AG08396 (cell line): ENCODE measurements at places on chromosomes 5 and 9.
A peak's percentile ranks its signal among the peaks of the same experiment; 100 is the strongest.

GRCh38 chr9:122944960-122945888 is 4.4 kb downstream of the RABGAP1 start:
- no peak for DNase-seq

DNA sequence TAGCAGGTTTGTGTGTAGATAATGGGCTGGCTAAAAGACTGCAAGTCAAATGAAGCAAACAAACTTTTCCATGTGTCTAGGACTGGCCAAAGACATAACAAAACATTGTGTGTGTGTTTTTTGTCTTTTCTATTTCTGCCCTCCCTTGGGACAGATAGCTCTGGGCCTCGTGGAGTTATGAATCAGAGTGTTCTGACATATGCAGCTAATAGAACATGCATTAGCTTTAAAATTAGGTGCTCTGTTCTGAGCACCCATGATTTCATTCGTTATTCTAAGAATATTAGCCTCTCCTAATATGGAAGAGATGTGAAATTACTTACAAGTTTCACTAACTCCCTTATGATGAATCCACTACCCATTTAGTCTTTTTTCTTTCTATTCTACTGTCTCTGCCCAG is 367.3 kb upstream of the PAPPA start:
- DNase-seq, result no peak

DNA sequence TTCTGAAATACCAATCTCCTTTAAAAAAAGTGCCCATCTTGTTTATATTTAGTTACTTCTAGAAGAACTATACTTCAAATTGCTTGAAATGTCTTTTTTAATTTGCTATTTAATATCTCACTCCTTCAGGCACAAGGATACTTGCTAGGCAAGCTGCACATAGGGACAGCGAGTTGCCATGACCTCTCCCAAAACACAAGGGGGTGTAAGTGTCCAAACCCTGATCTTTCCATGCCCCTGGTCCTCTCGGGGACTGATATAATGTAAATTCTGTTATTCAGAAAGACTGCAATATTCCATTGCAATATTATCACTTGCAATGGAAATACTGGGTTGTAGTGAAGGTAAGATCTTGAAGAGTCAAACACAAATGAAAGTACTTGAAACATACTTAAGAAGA is 480.4 kb downstream of the CETN3 start:
- DNase-seq, result no peak

DNA sequence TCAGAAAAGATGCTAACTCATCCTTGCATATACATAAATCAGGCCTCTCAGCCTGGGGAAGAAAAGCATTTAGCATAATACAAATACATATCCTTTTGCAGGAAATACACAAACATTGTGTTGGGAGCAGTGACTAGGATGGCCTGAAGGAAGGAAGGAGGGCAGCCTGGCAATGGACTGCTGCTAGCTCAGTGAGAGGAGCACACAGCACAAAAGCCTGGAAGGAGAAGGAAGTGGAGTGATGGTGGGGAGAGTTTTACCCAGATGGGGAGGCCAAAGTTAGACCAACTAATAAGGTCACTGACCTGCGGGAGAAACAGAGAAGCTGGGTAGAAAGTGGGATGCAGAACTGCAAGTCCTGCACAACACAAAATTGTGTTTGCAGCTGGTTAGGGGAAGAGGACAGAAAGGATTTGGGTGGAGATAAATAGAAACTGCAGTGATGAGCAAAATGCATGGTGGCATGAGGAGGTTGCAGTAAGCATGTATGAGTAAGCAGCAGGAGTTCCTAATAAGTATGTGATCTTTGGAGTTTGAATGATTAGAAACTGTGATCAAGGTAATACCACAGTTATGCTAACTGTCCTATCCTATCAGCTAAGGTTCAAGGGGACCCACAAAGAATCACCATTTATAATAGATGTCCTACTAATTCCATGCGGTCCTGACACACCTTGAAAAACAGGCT is 39.5 kb downstream of the SEMA6A start:
- no peak for DNase-seq

- DNase-seq, result no peak
Observed at GRCh38 chr5:33227746-33228145, 213.0 kb upstream of the TARS1 start.

DNA sequence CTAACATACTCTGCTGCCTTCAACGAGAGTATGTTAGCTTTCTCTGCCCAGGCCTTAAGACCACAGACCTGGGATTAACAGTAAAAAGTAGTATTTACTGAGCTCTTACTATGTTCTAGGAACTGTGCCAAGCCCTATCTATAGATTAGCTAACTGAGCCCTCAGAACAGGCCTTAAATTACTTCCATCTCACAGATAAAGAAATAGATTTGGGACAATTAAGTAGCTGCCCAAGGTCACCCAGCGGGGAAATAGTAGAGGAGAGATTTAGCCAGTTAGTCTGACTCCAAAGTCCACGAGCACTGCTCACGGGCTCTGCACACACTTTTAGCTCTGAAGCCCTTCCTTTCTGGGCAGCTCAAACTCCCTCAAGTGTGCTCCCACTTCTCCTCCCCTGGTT is 64.5 kb upstream of the EQTN start:
- no peak for DNase-seq

DNA sequence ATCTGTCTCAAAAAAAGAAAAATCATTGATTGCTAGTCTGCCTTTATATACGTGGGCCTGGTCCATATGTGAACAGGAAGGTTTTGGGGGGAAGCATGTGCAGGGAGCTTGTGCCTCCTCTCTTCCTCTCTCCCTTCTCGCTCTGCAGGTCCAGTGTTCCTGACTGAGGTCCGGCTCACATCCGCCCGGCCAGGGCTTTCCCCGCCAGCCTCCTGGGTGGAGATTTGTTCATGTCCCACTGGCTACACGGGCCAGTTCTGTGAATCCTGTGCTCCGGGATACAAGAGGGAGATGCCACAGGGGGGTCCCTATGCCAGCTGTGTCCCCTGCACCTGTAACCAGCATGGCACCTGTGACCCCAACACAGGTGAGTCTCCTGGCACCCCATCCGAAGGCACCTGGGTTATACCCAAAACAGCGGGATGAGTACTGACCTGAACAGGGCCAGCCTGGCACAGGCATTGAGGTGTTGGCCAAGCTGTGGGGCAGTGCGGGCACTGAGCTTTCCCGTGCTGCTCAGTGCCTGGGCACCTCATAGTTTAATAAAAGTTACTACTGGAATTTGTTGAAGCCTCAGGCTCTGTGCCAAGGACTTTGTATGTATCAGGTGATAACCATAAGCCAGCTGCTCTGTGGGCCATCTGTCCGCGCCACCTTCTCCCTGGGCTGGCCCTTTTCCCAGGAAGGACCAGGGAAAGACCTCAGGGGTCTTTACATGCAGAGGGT is 39.4 kb upstream of the AIF1L start:
- no peak for DNase-seq

DNA sequence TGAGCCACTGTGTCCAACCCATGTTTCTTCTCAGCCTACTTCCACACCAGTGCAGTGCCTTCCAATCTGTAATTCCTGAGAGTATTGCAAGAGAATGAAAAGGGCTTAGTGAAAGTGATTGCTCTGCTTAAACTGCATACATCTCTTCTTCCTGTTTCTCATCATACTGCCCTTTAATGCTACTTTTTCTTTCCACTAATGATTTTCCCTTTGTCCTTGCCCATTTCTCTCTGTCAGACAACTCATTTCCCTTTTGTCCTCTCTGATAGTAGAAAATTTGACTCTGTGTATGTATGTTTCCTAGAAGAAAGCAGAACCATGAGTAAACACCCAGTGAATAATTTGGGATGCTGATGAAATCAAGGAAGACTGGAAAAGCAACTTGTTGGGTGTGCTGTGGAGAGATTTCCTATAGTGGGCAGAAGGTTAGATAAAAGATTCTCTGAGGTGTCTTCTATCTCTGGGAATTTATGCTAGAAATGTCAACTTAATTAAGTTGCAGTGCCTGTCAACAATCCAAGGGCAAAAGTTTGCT is 102.2 kb upstream of the CHD1 start:
- DNase-seq, result no peak

DNA sequence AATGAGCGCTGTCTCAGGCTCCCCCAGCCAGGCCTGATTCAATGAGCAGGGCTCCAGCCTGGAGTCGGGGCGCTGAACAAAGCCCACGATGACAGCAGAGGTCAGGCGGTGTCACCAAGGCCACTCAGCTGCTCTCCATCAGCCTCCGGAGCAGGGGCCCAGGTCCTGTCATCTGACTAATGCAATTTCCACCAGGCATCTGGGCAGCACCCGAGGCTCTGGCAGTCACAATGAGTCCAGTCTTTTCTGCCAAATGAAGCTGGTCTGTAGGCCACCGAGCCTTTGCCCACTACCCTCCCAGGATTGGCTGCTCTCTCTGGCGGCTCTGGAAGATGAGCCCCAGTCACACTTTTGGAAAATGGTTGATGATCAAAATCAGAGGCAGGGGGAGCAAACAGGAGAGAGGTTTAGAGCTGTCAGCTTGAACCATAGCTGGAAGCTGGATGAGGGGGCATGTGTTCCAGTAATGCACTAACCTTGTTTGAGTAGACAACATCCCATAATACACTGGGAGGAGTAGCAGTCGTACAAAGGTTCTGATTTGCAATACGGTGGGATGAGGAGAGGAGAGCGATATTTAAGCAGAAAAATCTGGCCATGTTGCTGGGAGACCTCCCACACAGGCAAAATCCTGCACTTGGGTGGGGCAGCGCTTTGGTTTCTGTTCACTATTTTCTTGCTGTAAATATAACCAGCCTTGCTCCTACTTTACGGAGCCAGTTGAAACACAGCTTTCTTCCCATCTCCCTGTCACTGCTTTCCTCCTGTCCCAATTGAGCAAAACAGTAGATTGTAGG is 306.4 kb upstream of the PANK3 start:
- DNase-seq, result no peak

GRCh38 chr5:16712620-16713019 is 95.8 kb upstream of the RETREG1 start:
- DNase-seq, result no peak

DNA sequence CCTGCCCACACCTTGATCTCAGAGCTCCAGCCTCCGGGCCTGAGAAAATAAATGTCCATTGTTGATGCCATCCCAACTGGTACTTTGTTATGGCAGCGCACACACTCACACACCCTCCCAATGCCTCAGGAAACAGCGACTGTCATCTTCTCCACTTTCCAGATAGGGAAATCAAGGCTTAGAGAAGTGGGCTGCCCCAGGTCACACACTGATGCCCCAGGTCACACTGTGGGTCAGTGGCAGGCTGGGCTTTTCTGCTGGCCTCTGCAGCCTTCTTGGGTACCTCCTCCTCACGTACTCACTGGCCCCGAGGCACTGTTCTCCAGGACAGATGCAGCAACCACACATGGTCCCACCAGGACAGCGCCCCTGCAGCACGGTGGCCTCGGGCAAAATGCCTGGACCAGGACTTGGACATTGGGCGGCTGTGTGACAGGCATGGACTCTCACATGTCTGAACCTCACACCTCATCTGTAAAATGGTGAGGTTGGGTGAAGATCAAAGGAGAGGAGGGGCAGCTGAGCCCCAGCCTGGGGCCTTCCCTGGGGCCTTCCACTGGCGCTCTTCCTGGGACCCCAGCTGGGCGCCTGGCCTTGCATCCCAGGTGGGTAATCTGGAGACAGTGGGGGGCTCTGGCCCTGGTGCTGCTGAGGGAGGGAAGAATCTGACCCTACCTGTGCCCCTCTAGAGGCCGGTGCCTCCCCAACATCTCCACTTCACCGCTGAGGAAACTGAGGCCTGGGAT is 156.0 kb downstream of the COL23A1 start:
- no peak for DNase-seq

- no peak for DNase-seq
Observed at GRCh38 chr9:23669776-23670175, 156.3 kb downstream of the ELAVL2 start.

- peak; percentile 30 for DNase-seq
Observed at GRCh38 chr5:129459777-129460671, at the start of gene ADAMTS19. TSS of gene ADAMTS19 (plus strand) at chr5:129460298. CDS start at chr5:129460392, 94 bp downstream.

DNA sequence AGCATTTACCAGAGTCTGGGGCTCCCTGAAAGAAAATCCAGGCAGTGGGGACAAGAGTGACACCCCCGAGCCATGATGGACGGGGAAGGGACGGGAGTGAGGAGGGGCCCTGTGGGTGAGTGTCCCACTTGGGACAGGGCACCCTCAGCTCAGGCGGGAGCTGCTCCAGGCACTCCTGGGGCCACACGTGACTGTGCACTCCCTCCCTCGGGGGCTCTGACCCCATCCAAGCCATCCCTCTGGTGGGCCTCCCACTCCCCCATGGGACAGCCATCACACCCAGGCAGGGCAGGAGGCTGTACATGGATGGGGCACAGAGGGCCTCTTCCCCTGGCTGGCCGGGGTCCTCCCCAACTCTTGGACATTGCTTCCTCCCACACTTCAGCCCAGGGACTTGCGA is 3.0 kb upstream of the CARD9 start:
- DNase-seq, result no peak

DNA sequence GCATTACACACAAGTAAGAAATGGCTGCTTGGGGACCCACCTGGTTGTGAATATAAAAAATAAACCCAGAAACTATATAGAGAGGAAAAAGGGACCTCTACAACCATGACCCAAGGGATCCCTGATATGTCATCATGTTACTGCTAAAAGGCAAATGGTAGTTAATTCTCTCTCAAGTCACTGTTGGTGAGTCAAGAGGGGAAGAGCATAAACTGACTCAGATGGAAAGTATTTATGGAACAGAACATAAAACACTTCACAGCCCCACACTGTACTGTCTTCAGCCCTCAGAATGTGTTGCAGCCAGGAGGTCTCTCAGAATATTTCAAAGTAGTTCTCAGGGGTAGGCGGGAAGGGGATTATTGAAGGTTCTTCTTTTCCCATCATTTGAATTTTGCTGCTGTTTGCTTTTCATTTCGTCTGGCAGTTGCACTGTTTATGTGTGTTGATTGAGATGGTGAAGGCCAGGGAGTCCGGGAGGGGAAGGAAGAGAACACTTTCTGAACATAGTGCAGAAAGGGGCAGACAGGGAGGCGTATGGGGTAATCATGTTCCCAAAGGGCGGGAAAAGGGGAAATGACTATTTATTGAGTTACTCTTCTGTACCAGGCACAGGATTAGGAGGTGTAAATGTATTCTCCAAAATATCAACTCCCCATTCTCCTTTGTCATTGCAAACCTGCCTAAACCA is 85.5 kb downstream of the TEK start:
- DNase-seq, result peak; percentile 63

GRCh38 chr9:16867576-16868311 is 2.7 kb downstream of the BNC2 start:
- peak; percentile 67 for DNase-seq

DNA sequence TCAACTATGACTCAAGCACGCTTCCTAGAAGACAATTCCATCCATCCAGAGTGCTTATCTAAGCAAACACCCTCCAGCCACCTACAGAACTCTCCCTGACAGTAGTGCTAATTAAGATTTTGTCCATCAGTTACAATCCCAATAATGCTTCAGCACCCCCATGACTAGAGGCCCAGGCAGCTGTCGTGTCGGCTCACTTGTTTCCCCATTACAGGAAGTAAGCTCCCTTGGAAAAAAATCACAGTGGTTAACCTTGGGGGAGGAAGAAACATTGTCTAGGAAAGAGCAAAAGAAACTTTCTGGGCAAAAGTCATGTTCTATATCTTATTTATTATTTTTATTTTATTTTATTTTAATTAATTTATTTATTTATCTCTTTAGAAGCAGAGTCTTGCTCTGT is 108.8 kb upstream of the LPAR1 start:
- no peak for DNase-seq
